Uterine smooth muscle cell (primary cell): ENCODE measurements at places on chromosomes 12 and 14. TPM values are rescaled to one million over a fixed set of nuclear protein-coding genes. Genes with fewer than 3 reads are reported as not detected.

KIF21A gene
- 14.2 and 14.9 TPM in 2 replicates for total RNA-seq

RAD51AP1 gene
- 10.6 and 41.9 TPM in 2 replicates for total RNA-seq

CLEC7A gene
- total RNA-seq, result not detected in 2 replicates

ERBB3 gene
- total RNA-seq, result 0.11 and 0.75 TPM in 2 replicates

COL2A1 gene
- total RNA-seq, result not detected in 2 replicates

GRIN2B gene
- under 0.01 and 0.22 TPM in 2 replicates for total RNA-seq

KLHDC1 gene
- 3.0 and 3.3 TPM in 2 replicates for total RNA-seq

AMDHD1 gene
- total RNA-seq, result under 0.01 and 0.12 TPM in 2 replicates

NFE2 gene
- not detected in 2 replicates for total RNA-seq
